ENCODE measurements at places on chromosomes 2 and 18.

DNA sequence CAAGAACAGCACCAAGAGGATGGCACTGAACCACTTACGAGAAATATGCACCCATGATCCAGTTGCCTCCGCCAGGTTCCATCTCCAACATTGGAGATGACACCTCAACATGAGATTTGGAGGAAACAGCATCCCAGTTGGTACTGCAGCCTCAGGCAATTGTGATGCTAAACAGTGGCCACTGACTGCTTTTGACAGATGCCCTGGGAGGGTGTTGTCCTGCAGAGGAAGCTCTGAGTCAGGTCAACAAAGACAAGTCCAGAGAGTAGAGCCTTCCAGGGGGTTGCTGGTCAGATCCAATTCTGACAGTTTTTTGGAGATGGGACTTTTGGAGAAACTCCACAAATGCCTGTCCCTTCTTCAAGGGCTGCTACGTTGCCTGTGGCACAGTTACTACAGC, 82.4 kb downstream of the SNTG2 start:
- DNase-seq = no peak

GRCh38 chr2:63057249-63058143, 6.9 kb downstream of the OTX1 start:
- DNase-seq = no peak

DNA sequence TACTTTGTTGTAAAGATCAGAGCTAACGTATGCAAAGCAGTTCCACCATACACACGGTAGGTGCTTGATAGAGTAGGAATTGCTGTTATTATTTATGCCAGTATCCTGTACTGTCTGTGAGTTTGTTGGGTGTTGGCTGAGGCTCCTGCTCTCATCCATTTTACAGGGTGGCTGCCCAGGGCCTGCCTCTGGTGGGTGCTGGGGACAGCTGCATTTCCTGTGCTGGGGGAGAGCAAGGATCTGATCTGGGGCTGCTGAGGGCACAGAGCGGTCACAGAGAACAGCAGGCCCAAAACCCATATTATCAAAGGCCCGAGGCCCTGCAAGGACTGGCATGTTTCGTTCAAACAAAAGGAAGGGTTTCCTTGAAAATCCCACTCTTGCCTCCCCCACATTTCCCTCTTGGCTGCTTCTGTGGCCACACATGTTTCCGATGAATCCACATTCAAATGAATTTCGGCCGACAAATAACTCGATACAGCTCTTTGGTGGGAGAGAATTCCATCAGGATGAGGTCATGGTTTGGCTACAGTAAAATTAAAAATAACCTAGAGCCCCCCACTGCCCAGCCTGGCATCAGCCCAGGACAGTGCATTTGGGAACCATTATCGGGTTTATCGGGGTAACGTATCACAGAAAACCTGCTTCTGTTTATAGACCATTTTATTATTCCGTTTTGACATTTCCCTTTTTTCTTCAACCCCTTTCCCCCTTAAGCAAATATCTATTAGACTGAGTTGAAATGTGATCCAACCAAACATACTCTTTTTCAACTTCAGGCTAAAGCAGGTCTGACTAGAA, 143.4 kb downstream of the CYRIA start:
- DNase-seq = no peak

DNA sequence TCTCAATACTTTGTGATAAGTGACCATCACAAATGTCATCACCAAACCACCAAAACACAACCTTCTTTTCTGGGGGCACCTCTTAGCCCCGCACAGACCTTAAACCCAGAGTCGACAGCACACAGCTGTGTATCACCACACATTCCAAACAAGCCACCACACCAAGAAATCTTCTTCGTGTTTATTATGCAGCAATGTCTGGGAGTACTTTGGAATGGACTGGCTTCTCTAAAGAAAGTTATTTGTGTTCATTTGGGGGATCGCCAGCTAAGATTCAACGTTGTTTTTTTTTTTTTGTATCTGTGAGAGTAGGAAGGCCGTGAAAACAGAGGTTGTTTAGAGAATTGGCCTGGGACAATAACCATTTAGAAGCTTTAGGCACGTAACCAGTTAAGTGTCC, 1.1 kb upstream of the MTA3 start:
- DNase-seq = no peak

DNA sequence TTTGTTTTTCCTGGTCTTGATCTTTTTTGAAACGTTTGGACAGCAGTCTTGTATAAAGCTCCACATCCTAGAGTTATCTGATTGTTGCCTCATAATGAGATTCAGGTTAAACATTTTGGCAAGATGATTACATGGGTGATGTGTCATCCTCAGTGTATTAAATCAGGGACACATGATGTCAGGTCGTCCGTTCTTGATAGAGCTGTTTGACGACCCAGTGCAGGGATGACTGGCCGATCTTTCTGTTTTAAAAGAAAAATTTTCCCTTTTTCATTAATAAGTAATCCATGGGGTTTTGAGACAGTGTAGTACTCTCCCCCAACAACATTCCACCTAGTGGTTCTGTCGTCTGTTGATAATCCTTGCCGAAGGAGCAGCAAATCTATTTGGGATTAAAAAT, 44.5 kb upstream of the SERPINB2 start:
- DNase-seq = no peak

DNA sequence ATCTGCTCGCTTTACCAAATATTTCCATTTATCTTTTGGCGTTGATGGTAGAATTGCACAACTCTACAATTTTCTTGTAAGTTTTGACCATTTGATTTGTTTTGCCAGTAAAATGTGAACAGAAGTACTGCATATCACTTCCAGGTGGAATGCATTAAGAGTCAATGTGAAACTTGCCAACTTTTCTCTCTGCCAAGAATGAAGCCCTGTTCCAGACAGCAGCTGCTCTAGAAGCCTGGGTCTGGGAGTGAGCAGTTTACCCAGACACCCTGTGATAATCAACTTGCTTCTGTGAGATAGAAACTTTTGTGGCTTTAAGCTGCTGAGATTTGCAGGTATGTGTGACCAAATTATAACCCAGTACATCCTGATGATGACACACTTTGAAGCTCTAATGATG, 115.9 kb upstream of the SYT4 start:
- no peak for DNase-seq

GRCh38 chr2:141899740-141900139, 231.1 kb downstream of the LRP1B start:
- DNase-seq = no peak

DNA sequence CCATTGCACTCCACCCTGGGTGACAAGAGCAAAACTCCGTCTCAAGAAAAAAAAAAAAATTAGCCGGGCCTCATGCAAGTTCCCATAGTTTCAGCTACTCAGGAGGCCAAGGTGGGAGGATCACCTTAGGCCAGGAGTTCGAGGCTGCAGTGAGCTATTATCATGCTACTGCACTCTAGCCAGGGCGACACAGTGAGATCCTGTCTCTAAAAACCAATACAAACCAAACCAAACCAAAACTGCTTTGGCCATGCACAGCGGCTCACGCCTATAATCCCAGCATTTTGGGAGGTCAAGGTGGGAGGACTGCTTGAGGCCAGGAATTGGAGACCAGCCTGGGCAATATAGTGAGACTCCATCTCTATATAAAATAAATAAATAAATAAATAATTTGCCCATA, 19.1 kb downstream of the NIFK start:
- DNase-seq = no peak

GRCh38 chr2:37683921-37684780, 12.7 kb upstream of the CDC42EP3 start:
- no peak for DNase-seq

GRCh38 chr18:2508155-2508554, 63.1 kb downstream of the METTL4 start:
- DNase-seq = no peak

DNA sequence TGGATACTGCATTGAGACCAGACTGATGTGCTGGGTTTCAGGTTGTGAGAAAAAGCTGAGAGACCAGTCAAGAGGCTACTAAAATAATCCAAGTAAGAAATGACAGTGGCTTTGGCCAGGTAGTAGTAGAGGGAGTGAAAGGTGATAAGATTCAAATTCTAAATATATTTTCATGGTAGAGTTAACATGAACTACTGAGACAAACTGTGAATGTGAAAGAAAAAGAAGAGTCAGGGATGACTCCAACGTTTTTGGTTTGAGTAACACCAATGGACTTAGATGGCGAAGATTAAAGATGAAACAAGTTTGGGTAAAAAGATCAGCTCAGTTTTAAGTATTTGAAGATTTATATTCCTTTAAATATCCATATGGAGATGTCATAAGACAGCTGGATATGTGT, 209.4 kb downstream of the ZEB2 start:
- DNase-seq = no peak

- DNase-seq = no peak
These were observed 34.1 kb upstream of the MAT2A start for GRCh38 chr2:85504778-85505261.

DNA sequence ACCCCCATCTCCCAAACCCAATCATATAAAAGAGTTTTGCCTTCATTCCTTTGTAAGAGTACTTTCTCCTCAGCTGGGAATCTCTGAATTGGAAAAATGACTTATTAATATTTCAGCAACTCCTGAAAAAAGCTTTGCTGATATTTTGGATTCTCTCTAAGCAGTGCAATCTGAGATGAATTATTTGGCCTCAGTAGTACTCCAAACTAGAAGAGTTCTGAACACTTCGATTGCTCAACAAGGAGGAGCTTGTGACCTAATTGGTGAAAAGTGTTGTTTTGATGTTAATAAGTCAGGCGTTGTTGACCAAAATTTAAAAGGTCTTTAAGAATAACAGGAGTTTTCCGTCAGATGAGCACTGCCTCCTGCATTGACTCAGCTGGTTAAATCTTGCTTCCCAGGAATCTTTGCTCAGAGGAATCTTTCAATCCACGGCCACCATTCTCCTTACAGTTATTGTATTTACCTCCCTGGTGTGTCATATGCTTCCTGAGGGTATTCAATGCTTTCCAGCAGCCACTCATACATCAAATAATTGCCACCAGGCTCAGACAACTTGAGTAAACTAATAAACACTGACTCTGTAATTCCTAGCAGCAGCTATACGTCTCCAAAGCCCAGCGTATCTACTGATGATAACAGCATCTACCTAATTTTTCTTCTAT, 24.5 kb upstream of the LIPG start:
- DNase-seq = no peak

DNA sequence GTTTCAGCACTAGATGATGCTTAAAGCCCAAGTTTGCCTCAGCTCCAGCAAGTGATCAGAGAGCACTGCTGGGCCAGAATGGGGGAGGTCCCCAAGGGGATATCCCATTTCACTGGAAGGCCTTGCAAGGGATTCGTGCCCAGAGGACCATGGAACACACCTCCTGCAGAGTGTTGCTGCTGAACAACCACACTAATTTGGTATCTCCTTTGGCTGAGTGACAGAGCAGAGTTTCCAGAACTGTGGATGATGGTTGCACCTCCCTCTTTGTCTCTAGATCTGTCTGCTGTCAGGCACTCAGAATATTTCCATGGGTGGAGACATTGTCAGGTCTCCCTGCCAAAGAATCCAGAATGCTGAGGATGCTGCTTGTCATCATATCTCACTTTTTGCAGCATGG, 484.8 kb upstream of the NETO1 start:
- no peak for DNase-seq

DNA sequence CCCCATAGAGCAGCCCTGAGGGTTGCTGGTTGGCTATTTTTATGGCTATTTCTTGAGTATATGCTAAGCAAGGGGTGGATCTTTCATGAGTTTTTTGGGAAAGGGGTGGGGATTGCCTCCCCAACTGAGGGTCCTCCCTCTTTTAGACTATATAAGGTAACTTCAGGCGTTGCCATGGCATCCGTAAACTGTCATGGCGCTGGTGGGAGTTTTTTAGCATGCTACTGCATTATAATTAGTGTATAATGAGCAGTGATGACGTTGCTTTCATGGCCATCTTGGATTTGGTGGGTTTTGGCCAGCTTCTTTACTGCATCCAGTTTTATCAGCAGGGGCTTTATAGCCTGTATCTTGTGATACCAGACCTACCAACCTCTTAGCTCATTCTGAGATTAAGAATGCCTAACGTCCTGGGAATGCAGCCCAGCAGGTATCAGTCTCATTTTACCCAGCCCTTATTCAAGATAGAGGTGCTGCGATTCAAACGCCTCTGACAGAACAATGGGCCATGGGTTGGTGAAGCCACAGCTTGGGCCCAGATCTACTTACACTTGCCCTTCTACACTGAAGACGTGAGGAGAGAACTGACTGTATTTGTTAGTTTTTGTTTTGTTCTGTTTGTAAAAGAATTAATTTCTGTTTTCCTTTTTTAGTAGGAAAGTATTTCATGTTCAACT, 53.8 kb upstream of the TMEM163 start:
- DNase-seq = no peak

GRCh38 chr18:52747869-52748268, 407.9 kb downstream of the DCC start:
- no peak for DNase-seq

DNA sequence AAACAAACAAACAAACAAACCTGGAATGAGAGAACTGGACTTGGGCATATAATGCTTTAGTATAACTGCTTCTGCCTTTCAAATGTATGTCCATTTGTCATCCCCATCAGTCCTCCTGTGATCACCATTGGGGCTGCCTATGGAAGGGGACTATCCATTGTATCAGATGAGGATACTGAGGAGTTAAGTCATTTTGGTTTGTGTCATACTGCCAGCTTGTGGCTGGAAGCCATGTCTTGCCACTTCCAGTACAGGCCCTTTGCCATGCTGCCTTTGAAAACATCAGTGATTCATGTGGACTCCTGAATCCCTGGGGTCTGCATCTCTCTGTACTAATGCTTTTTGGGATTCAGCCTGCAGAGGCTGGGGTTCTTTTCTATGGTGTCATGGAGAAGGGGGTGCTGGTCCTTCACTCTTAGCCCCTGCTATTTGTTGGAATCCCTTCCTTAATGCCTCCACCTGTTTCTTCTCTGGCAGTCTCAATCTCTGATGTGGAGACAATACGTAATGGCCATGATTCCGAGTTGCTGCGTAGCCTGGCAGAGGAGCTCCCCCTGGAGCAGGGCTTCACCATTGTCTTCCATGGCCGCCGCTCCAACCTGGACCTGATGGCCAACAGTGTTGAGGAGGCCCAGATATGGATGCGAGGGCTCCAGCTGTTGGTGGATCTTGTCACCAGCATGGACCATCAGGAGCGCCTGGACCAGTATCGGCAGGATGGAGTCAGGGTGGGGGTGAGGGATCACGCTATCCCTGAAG, 10.6 kb downstream of the PLCD4 start:
- no peak for DNase-seq

Data from ovary (tissue), 10 donors.